ENCODE measurements at places on chromosomes 2 and 18.

DNA sequence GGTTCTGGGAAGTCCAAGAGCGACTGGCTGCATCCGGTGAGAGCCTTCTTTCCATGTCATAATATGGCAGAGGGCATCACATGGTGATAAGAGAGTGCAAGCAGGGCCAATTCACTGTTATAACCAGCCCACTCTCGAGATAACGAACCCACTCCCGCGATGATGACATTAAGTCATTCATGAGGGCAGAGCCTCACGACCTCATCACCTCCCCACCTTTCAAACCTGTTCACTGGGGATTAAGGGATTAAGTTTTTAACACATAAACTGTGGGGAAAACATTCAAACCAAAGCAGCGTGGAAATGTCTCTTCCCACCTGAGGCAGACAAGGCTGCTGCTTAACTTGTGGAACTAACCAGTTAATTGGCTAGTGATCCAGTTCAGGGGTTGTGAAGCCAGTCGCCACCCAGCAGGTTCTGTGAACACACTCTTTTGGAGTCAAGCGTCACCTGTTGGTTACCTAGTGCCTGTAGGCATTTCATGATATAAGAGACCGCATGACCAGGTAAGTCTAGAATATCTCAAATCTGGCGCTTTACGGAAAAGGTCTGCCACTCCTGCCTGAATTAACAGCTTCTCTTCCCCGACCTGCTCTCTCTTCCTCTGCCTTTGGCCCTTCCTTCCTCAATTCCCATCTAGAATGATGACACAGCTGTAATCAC lies 54.3 kb downstream of the EDAR start:
- DNase-seq, result no peak

DNA sequence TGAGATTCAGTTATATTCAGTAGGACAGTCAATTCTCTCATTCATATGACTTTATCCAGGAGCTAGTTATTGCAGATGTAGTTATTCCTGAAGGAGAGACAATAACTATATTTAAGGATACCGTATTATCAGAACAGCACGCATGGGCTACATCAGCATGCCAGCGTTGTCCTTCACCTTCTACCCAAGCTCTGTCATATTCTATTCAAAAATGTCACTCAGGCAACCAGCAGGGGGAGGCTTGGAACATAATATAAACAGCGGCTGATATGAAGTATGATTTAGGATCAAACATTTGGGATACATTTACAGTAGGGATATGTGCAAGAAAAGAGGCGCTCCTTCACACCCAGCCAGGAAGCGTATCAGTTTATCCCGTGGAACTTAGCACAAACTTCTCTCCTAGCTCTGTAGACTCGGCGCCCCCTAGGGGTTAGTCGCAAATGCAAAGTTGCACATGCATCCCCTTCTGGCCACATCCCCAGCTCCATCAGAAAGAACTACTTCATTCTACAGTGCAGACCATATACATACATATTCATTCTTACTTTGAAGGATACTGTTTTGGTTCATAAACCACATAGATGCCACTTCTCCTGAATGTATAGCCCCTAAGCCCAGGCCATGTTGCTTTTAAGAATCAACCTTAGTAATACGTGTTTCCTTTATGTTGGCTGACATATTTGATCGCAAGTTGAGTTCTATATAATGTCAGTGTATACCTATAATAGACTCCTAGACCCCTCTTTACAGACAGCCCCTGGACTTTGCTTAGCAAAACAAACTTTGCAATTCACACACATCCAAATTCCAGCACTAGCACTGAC lies 759.4 kb downstream of the ADCYAP1 start:
- DNase-seq, result peak; percentile 16

- DNase-seq, result no peak
Measured at GRCh38 chr2:9639000-9639602, 8.3 kb upstream of the YWHAQ start.

DNA sequence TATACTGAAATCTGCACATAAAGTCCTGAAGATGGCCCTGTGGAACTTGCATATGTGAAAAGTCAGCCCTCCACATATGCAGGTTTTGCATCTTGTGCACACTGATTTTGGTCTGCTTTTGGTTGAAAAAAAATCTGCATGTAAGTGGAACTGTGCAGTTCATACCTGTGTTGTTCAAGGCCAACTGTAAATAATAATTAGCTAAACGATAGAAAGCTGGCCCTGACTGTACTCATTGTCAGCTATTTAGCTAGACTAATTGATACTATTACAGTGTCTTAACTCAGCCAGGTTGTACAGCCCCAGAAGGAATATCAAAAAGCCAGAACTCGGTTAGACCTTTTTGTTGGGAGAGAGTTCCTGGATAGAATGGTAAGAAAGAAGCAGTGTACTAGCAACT lies 54.5 kb downstream of the EHBP1 start:
- no peak for DNase-seq

- no peak for DNase-seq
Measured at GRCh38 chr2:126644630-126645191, 11.2 kb upstream of the GYPC start.

GRCh38 chr2:46194856-46195255 lies 102.4 kb upstream of the EPAS1 start:
- DNase-seq, result no peak

DNA sequence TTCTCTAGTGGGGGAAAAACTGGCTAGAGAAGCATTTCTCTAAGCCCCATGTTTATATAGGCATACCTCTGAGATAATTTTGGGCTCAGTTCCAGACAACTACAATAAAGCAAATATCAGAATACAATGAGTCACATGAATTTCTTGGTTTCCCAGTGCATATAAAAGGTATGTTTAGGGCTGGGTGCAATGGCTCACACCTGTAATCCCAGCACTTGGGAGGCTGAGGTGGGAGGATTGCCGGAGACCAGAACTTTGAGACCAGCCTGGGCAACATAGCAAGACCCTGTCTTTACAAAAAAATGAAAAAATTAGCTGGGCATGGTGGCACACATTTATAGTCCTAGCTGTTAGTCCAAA lies 22.2 kb downstream of the TSN start:
- no peak for DNase-seq

DNA sequence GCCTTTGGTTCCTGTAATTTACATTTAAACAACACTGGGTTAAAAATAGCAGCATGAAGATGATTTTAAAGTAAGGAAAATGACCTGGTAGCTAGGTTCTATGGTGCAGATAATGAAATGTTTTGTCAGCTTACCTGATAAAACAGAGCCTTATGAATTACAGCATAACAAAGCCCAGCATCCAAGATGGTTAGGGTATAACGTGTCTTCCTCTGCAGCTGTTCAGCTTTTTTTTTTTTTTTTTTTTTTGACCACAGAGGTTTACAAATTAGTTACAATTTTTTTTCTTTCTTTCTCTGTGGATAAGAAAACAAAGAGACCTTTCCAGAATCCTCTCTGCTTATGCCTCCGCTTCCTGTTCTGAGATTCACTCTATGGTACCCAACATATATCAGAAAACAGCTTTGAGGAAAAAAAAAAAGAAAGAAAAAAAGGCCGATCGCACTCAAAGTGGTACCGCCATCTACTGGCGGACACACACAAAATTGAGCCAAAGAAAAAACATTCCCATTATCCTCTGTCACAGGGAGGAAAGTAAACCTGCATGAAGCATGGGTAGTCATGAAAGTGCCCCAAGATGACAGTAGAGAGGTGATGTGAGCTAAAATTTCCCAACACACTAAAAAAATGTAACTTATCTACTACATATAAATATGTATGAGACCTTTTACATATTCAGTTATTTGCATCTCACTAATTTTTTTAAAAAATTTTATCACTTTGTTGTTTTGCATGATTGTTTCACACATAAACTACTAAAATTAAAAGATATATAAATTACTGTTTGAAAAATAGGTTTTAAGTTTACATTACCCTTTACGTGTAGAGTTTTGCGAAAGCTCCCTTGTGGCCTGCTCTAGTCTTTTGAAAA lies at the start of gene SCN3A:
Gene SCN3A (minus strand): TSS at position 362 of the 871 bp plus-strand sequence. CDS start 27,656 bp downstream, outside the sequence.
- peak; percentile 12 for DNase-seq

GRCh38 chr2:64462940-64463700 lies 9.2 kb downstream of the LGALSL start:
- DNase-seq, result no peak

- DNase-seq, result no peak
Measured at GRCh38 chr18:49650426-49650891, 88.6 kb downstream of the LIPG start.

DNA sequence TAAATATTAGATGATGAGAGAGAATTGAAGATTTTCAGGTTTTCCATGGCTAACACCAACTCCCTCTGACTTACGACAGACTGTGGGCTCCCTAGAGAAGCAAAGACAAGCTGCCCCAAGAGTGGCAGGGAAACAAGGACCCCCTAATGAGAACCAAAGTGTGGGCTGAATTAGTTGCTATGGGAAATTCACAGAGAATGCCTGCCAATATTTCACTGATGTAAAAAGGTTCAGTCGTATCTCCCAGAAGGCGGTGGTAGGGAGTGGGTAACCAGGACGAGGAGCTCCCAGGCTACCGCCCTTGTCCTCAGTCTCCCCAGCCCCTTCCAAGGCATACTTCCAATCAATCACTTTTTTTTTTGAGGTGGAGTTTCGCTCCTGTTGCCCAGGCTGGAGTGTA lies 113.6 kb downstream of the LAMA1 start:
- no peak for DNase-seq

DNA sequence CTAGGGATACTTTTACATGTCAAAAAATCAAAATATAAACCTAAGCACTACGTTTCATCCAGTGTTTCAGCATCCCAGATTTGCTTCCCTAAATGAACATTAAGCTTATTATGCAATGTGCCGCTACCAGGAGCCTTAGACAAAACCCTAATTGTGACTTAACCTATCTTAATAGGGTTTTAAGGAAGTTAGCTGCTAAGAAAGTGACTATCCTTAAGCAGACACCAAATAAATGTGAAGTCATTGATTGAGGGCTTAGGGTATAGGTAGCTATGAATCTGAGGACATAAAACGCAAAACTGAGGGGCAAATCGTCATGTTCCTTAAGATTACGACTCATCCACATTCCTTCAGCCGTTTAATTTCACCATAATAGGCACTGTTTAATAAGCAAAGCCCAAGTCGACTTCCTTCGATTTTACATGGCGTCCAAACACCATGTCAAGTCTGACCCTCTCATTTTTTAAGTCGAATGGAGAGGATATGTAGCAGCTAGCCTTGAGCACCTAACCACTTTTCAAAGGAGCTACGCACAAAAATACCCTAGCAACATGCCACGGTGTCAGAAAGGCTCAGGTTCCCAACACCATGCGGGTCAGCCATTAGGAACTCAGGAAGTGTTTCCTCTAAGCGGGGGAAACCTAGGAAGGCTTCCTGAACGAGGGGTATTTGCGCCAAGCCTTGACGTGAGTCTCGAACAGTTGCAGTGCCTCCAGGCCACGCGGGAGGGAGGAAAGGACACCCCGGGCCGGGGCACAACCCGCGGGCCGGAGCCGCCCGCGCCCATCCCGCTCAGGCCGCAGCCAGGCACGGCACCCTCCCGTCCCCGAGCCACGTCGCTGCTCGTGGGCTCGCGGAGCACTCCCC lies 1.0 kb downstream of the HDLBP start:
- peak; percentile 23 for DNase-seq

DNA sequence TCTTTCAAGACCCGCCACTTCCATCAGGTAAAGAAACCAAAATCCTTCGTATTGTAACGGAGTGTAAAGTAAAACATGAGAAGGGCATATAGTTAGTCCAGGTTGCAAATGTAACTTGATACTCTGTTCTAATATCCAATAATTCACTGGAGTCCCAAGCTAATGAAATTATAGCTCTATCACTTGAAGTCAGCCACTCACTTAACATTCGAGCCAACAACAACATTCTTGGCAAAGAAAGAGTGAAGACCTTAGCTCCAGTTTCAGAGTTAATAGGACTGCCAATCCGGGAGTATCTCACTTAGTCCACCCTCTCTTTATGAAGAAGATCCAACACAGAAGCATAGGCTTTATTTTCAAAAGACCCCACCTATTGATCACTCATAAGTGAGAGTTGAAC lies 298.0 kb upstream of the SOX11 start:
- DNase-seq, result no peak

GRCh38 chr2:328761-329160 lies 40.9 kb upstream of the ALKAL2 start:
- DNase-seq, result no peak

GRCh38 chr2:240405133-240405532 lies 30.3 kb upstream of the GPC1 start:
- DNase-seq, result no peak

- no peak for DNase-seq
Measured at GRCh38 chr18:3760741-3761140, 310.8 kb downstream of the TGIF1 start.

DNA sequence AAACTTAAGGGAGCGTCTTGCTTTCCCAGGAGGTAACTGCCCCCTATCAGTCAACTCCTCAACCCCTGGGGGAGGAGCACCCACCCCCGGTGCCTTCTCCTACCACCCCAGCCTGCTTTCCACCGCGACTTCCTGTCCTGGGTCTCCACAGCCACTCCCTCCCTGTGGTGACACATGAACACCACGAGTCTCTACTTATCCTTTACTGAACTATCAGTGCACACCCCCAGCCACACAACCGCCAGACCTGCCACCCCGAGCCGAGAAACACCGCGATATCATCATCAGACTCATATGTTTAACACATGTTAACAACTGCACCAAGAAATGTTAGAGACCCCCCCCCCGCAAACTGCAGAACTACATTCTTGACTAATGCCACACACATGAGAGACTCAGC lies 43.3 kb downstream of the LONRF2 start:
- no peak for DNase-seq

Measured in glomerular endothelial cell (primary cell).